ENCODE measurements at places on chromosomes 6 and 20.

DNA sequence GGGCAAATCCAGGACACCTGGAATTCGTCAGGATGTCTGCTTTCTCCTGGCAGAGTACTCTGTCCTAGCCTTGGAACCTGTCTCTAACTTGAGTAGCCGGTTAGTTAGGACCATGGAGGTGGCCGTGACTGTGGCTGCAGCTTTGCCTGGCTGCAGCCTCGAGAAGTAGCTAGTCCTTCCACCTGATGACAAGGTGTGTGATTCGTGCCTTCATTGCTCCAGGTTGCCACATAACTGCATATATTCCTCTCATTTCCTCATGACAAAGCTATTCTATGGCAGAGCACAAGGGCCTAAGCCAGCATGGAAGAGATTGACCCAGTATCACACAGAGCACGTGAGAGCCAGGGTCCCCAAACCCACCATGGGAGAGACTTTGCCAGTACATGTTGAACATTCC, 39.8 kb upstream of the KIF25 start:
- DNase-seq, result no peak

DNA sequence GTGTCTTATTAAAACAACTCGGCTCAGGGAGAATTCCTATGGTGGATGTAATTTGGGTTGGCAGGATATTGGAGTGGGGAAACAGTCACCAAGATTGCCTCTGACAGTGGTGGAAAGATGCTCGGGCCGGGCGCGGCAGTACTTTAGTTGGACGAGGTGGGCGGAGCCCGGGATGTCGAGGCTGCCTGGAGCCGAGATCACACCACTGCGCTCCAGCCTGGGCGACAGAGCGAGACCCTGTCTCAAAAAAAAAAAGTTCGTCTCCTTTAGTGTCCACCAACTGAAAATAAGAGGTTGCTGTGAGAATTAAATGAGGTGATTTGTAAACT, 621 bp downstream of the NOL7 start:
- no peak for DNase-seq

DNA sequence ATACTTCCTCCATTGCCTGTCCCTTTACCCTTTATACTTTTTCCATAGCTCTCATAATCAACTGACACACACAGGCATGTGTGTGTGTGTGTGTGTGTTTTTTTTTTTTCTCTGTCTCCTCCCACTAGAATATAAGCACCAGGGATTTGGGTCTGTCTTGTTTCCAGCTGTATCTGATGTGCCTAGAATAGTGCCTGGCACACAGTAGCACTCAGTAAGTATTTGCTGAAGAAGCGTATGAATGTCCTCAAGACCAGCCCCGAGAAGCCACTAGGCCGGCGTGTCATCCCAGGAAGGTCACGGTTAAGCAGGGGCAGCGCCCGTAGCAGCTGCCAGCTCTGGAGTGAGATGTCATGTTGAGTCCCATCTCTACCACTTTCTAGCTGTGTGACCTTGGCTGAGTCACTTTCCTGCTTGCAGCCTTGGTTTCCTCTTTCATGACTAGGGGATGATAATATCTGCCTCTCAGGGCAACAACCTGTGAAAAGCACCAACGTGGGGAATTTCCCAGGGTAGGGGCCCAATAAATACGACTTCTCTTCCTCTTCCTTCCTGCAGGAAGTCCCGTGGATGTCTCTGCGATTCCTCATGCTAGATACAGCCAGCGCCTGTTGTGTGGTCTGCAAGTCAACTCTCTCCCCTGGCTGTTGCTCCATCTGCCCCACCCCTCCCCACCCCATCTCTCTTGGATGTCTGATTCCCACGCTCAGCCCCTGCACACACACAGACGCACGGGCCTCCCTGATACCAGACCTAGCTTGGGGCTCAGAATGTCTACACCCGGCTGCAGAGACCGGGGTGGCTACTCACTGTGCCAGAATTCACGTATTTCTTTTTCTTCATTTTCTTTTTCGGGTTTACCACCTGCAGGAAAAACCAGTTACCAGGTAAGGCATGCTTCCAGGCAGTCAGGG, 58.1 kb downstream of the RAB44 start:
- DNase-seq, result no peak

- DNase-seq, result no peak
These were observed 96.2 kb downstream of the OTOR start for GRCh38 chr20:16844406-16844805.

GRCh38 chr6:126051791-126052190, 65.5 kb downstream of the TRMT11 start:
- DNase-seq, result no peak

DNA sequence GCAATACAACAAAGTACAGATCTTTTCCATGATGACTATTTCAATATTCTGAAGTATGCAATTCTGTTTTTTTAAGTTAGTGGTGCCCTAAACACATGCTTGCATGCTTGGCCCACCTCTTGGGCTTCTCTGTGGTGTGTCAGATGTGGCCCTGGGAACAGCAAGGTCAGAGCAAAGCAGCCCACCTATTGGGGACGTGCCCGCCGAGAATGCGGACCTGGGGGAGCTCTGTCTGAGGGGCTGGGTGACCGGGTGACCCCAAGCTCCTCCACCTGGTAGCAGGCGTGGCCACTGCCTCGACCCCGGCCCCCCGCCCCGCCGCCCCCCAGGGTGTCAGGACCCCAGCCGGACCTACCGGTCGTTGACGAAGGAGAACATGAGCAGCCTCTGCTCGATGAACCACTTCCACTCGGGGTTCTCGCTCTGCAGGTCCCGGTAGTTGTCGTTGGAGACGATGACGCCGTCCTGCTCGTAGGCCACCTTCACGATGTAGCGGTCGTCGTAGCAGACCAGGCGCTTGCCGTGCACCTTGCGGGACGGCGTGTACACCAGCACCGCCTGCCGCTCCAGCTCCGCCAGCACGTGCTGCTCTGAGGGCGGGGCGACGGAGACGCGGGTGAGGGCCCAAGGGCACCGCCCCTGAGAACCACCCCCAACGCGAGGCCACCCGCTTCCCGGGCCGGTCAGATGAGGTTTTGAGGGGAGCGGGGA, 28.3 kb downstream of the ZC3H12D start:
- no peak for DNase-seq

DNA sequence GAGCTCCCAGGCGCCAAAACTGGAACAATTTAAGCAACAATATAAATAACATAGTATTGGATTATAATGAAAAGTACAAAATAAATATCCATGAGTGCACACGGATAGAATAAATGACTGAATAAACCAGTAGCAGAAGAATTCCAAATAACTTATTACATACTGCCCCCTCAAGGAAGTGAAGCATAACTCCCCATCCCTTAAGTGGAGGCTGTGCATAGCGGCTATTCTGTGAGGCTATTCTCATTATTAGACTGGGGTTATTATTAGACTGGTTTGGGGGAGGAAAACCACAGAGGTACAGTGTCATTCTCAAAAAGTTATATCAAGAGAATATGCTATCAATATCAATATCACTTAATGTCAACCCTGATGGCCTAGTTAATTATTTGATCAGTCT, 94.4 kb upstream of the SIRPA start:
- DNase-seq, result no peak

DNA sequence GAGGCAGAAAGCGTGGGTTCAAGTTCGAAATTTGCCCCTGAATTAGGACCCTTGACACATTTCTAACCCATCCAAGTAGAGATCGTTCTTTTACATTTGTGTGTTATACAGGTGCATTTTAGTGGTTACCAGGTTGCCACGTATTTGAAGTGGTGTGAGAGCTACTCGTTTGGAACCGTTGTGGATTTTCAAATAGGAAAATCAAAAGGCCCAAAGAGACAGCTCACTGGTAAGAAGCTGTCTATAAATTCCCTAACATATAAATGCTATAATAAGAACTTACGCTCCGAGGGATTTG, 1.6 kb upstream of the REV3L start:
- no peak for DNase-seq

- DNase-seq, result no peak
These were observed 295.5 kb upstream of the FLRT3 start for GRCh38 chr20:14632906-14633305.

DNA sequence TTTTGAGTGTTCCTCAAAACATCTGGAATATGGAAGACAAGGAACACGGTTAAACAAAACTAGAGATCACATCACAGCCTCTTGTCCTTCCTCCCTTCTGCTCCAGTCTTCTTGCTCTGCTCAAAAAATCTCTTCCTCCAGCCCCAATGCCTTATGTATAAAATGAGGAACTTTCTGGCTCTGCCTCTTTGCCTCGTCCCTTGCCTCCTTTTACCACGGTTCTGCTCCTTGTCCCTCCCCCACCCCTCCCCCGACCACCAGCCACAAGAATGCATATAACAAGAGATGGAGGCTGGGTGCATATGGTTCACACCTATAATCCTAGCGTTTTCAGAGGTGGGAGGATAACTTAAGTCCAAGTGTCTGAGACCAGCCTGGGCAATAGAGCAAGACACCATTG, 43.6 kb downstream of the PLAGL2 start:
- DNase-seq, result no peak

DNA sequence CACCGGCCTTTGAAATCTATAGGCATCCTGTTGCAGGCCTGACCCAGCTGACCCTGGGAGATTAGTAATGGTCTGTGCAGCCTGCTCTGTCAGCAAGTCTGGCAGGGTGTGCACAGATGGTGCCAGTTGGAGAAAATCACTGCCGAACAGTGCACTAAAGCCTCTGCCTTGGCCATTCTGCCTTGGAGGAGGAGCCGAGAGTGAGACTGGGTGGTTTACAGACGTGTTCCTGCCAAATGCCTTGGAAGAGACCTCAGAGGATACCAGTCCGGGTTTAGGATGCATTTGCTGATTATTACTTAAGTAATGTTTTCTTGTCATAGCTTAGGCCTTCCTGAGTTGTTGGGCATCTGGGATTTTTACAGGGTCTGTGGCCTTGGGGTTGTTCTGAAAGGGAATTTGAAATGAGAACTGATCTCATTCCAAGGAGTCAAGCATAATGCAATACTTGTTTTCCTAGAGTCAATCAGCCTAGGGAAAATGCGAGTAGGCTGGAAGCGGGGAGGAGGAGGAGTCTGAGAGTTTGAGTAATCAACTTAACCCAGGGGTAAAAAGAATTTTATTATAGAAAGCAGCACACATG, 292.1 kb downstream of the SOX4 start:
- DNase-seq, result no peak

GRCh38 chr6:25623879-25624278, 28.1 kb upstream of the SCGN start:
- DNase-seq, result no peak

DNA sequence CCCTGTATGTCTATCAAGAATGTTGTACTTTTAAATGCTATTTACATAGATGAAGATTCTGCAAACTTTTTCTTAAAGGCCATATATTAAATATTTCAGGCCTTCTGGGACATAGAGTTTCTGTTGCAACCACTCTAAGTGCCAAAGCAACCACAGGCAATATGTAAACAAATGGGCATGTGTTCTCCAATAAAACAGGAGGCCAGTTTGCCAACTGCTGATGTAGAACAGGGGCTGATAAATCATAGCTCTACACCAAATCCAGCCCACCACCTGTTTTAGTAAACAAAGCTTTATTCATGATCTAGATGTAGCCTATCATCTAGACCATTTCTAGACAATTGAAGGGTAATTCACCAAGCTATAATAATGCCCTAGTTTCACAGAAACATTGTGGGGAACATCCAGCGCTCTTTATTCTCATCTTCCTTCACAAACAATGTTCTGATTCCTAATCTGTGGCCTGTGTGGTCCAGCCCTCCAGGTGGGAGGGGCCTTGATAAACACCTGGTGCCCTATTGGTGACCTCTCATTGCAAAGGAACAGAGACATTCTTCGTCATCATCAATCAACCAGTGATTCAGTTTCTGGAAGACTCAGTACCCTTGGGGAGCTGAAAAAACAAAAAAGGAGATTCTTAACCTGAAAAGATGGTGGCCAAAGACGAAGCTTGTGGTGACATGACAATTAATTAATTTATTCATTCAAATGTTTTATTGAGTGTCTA, 80.2 kb downstream of the PREP start:
- DNase-seq, result no peak

- no peak for DNase-seq
These were observed 696 bp downstream of the CALHM5 start for GRCh38 chr6:116512111-116512559.

GRCh38 chr20:5835321-5835821, 85.2 kb downstream of the SHLD1 start:
- no peak for DNase-seq

- DNase-seq, result no peak
These were observed 37.6 kb downstream of the RRBP1 start for GRCh38 chr20:17644451-17644850.

GRCh38 chr6:288866-289265, 3.4 kb upstream of the DUSP22 start:
- no peak for DNase-seq

- no peak for DNase-seq
These were observed 859 bp downstream of the C20orf202 start for GRCh38 chr20:1204113-1204512.

DNA sequence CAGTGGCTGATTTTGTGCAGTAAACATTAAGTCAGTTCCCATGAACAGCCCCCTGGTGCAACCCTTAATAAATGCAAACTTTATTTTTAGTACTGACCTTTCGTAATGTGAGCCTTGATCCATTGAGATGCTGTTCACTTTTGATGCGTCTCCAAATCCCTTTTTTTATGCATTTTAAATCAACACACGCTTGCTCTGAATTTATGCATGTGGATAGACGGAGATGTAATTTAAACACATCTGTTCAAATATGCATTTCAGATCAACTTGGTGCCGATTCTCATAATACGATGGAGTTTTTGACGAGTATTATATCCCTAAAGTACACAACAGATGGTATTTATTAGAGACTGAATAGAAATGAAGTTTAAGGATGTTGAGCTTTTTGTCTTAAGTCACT, 505.7 kb downstream of the CDKAL1 start:
- DNase-seq, result no peak

- peak; percentile 50 for DNase-seq
These were observed 117.6 kb downstream of the JPH2 start for GRCh38 chr20:44069203-44070011.

GRCh38 chr6:56764081-56764566, 121.4 kb upstream of the DST start:
- no peak for DNase-seq

DNA sequence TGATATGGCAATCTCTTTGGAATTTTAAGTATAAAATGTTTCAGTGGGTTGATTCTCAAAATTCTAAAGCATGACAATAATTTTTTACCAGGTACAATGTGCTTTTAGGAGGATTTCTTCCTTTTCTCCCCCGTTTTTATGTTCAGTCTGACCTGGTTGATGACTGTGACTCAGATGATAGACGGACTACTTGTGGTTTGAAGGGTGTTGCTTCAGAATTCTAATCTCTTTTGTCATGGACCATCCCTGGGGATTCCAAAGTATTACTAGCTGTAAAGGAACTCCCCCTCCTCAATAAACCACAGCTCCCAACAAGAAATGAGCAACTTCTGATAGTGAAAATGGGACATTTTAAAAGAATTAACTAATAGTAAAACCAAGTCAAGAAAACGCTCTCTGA, 34.9 kb upstream of the TNFAIP3 start:
- DNase-seq, result no peak

- no peak for DNase-seq
These were observed 198.8 kb downstream of the ATXN1 start for GRCh38 chr6:16562498-16562897.

DNA sequence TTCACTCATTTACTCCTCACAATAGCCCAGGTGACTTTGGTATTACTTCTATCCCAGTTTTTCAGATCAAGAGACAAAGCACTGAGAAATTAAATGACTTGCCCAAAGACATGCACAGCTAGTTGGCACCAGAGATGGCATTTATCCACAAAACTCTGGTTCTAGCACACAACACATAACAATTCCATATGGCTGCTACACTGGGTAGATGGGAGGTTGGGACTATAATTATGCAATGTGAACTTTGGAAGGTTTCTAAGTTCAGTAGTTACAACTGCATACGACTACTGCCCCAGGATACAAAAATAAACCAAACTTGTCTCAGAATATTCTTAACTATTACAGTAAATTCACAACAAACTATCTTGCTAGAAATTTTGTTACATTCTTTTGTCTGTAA, 54.2 kb upstream of the MLIP start:
- no peak for DNase-seq
